ENCODE measurements at places on chromosomes 7 and 10.

- no peak for DNase-seq
Measured at GRCh38 chr10:89685936-89686335, 15.5 kb upstream of the KIF20B start.

GRCh38 chr10:120372917-120373316, 84.1 kb upstream of the PLPP4 start:
- DNase-seq, result no peak

GRCh38 chr7:47942132-47942531, 6.1 kb downstream of the PKD1L1 start:
- no peak for DNase-seq

DNA sequence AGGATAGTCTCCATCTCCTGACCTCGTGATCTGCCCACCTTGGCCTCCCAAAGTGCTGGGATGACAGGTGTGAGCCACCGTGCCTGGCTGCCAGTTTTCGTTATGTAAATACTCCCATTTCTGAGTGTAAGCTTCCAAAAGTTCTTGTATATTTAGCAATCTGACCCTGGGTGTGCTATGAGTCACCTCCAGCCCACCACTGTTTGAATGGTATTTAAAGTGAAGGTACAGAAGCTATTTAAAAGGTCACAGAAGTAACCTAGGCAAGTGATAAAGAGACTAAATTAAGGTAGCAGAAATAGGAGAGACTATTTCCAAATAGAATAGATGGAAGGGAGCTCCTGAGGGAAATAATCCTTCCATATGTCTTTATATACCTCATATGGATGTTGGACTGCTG, 3.9 kb upstream of the ANKRD7 start:
- no peak for DNase-seq

DNA sequence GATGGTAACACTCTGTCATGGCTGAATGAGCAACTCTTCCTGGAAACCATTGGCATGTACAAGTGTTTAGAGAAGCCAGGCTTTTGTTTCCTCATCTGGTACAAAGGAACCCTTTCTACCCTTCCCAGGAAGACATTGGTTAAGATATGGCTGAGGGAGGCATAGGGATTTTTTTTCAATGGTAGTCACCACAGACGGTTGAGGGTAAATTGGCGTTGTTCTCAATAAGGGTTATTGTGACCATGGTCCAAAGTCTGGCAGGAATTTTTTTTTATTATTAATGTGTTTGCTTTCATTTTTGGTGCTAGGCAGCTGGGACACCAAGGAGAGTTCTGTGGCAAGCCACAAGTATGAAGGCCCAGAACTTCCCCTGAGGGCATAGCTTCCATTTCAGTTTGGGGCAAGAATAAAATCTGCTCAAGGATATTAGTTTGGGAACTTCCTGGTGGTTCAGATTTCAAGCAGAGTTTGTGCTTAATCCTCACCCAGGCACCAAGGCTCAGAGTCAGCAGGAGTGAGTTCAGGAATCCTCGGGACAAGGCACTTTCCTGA, at the start of gene PLEKHS1:
Gene PLEKHS1, plus strand, starts transcription at position 502 of the 552 bp plus-strand sequence. CDS start 3,596 bp downstream, outside the sequence.
- no peak for DNase-seq

- no peak for DNase-seq
Measured at GRCh38 chr10:3140280-3140679, 32.3 kb downstream of the PITRM1 start.

DNA sequence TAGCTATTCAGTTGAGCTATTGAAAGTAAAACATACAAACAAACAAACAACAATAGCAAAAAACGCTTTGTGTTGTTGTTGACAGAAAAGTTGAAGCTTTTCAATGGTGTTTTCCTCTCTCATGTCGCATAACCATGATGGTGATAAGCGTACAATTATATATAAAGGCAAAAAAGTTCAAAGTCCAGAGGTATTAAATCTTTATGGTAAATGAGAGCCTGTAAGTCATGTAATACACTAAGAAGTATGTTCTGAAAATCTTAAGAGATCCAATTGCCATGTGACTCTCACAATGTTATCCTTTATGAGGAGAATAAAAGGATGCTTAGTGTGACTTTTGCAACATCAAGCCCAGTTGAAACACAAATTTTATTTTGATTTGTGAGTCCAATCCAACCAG, 93.9 kb downstream of the PPP1R9A start:
- no peak for DNase-seq

DNA sequence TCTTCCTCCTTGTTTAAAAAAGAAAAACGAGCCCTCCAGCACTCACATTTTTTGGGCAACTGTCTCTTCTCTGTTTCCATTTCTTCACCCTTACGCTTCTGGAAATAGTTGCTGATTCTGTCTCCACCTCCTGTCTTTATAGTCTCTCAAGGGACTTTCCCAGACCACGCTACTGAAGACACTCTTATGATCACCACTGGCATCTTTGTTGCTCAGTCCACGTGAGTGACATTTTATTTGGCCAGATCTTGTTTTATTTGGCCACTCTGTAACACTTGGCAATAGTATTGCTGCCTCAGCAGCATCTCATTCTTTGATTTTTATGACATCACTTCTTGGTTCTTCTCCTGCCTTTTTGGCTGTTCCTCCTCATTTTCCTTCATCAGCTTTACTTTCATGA, 21.6 kb upstream of the NME8 start:
- no peak for DNase-seq

DNA sequence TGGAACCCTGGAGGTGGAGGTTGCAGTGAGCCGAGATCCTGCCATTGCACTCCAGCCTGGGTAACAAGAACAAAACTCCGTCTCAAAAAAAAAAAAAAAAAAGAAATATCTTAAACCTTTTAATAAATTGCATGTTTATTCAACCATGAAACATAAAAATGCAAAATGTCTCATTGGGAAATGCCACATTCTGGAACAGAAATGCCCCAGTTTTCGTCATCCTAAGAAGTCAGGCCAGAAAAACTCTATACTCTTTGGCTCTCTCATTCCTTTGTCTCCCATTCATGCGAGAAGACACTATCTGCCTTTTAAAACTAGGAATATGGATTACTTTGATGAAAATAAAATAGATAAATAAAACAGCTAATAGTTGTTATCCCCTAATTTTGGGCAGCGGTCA, 21.5 kb upstream of the ABLIM1 start:
- no peak for DNase-seq

GRCh38 chr10:32189400-32190084, 133.3 kb upstream of the KIF5B start:
- DNase-seq, result no peak

DNA sequence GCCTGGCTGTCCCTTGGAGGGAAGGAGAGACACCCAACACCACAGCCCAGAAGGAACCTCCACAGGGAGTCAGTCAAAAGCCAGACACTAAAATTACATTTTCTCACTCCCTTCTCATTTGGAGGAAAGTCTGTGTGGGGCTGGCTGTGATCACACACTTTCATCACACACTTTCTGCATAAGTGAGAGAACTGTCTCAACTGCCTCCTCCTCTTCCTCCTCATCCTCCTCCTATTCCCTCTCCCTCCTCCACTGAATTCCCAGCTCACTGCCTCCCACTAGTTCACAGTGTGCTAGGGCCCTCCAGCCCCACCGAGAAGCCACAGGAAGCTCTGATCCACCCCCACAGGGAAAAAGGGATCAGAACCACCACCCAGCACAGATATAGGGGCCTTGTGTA, 91.6 kb downstream of the KCNMA1 start:
- no peak for DNase-seq

DNA sequence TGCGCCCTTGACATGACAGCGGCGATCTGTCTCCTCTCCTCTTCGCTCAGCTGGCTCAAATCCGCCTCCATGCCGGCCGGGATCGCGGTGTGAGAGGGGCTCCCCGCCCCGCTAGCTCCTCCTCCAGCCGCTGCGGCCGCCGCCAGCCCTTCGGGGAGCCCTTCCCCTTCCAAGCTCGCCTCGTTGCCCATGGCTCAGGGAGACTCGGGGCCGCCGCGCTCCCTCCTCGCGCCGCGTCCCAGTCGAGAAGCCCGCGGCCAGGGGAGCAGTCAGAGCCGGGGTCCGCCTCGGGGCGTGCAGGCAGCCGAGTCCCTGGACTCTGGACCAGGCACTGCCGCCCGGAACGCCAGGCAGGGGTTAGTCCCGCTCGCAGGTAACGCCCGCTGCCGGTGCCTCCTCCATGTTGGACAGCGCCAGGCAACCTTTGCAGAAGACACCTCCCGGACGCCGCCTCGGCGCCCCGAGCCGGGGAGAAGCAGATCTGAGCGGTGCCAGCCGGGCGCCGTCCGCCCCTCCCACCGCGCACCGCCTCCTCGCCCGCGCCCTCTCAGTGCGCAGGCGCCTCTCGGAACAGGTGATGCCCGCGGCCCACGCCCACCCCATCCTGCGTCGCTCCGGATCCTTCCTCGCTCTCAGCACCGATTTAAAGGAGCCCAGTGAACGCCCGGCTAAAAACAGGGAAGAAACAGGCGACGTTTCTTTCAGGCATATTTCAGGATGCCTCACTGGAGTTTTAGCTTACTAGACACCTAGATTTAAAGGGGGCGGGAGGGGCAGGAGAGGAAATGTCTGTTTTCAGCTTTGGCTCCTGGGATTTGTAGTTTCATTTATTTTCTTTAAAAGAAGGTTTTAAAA, at the start of gene PCLO:
Gene PCLO, minus strand, starts transcription at position 483 of the 855 bp plus-strand sequence. Its CDS starts 292 bp downstream, at position 191.
- peak; percentile 0 for DNase-seq

DNA sequence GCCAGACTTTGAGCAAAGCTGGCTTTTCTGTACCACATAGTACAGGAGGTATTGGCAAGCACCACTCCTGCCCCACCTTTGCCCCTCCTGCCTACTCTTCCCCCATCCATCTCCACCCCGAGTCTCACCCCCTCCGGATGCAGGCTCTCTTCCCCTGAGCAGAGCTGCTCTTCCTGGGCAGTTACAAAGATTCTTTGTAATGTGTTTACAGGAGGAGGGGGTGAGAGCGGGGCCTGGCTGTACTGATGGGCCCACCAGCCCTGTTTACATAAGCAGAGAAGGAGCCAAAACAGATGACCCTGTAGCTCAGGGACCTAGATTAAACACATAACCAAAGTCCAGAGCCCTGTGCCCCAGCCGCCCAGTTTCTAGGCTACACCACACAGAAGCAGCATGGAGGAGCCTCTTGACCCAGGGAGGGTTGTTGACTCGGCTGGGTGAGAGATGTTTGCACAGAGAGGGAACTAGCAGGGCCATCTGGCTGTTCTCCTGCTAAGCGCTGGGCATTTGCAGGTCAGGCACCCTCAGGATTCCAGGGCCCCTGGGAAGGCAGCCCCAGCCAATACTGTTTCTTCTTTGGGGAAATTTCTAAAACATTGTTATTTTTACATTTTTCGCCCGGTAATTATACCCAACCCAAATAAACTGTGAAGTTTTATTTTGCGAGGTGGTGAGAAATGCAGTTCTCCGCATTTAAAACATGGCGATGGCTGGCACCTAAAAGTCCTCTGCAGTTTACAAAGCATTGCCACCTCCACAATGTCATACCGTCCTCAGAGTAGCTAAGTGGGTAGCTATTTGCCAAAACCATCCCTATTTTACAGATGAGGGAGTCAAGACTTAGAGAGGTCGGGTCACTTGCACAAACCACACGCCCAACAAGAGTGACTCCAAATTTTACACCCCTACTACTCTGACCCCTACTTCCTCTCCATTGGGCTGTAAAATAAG, 11.4 kb upstream of the ZKSCAN1 start:
- DNase-seq, result no peak

GRCh38 chr10:24288581-24288980, 79.6 kb downstream of the KIAA1217 start:
- no peak for DNase-seq

GRCh38 chr7:2321020-2321419, 6.8 kb upstream of the SNX8 start:
- no peak for DNase-seq

DNA sequence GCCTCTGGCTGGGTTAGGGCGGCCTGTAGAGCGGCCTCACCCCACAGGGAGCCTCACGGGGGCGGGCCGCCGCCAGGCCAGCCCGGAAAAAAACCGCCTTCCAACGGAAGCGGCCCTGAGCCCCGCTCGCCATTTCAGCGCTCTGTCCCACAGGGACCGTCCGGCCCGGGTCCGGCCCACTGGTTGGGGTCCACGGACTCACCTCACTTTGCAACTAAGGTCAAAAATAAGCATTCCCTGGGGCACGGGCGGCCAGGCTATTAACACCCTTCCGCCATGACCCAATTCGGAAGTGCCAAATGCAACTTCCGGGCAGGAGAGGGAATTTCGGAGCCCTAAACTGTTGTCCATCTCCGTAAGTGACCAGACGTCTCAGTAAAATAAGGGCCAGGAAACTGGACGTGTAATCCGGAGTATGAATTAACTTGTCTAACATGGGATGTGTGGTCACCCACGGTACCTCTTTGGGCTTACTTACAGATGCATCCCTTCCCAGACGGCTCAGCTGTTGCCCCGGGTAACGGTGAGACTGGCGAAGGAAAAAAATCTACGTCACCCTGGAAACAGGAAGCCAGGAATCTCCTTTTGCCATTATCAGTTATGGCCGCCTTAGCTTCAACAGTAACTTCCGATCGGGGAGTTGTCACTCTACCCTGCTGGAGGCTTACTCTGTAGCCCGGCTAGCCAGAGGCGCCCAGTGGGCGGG, at the start of gene BBIP1:
Gene BBIP1, minus strand, starts transcription at position 538 of the 706 bp plus-strand sequence. CDS start 1,023 bp downstream, outside the sequence.
- DNase-seq, result no peak

GRCh38 chr7:97513326-97513725, 218.6 kb upstream of the TAC1 start:
- DNase-seq, result no peak

DNA sequence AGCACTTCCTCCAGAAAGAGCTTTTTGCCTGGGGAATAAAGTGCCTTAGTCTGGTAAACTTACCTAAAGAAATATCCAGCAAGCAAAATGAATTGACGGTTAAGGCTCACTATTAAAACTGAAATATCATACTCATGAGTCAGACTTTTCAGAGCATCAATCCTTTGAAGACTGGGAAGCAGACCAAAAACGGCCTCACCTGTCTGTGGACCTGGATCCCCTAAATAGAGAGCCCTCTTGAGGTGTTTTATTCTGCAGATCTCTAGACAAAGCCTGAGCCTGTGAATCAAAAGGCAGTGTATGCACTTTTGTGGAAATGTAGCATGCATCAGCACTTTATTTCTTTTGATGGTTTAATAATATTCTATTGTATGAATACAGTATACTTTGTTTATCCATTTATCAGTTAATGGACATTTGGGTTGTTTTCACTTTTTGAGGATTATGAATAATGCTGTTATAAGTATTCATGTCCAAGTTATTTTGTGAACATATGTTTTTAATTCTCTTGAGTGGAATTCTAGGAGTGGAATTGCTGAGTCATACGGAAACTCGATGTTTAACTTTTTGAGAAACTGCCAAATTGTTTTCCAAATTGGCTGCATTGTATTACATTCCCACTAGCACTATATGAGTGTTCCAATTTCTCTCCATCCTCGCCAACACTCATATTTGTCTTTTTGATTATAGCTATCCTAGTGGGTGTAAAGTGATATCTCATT, 449.0 kb upstream of the IGFBP3 start:
- no peak for DNase-seq

- DNase-seq, result no peak
Measured at GRCh38 chr10:31383810-31384588, 65.0 kb downstream of the ZEB1 start.

DNA sequence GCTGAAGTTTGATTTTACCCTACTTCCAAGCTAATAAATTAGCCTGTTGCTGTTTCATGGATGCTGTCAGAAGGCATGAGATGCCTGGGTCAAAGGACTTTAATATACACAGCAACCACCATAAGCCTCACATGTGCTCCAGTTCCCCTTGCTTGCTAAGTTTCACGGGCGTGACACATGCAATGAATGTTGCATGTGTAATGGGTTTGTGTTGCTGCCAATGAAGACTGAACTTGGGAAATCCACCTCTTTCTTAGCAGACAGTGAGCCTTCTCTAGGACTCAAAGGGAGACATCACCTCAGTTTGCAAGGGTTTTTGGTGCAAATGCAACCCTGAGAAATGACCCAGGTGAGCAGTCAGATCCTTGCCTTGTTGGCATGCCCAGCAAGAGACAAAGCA, 505.5 kb upstream of the PODXL start:
- DNase-seq, result no peak
